Activated CD8-positive, alpha-beta memory T cell treated with anti-CD3 and anti-CD28 coated beads for 1 hour (primary cell): ENCODE measurements at places on chromosomes 13 and 19.

GRCh38 chr13:103255587-103256301 is 189.5 kb upstream of the SLC10A2 start:
- DNase-seq: no peak

DNA sequence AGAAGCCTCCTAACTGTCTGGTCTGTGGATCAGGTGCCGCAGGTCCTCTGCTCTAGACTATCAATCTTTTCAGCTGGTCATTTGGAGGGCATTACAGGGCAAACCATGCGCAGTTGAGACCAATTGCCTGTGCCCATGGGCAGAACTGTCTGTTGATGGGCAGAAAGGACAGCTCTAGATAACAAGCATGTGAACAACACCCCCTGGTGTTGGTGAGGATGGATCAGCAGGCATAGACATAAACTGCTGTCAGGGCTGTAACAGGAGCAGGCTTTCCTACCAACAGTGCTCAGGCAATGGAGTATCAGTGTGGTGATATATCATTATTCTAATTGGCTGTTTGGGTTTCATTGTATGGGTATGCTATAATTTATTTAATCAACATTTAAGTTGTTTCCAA is 104.7 kb upstream of the KL start:
- DNase-seq: no peak

DNA sequence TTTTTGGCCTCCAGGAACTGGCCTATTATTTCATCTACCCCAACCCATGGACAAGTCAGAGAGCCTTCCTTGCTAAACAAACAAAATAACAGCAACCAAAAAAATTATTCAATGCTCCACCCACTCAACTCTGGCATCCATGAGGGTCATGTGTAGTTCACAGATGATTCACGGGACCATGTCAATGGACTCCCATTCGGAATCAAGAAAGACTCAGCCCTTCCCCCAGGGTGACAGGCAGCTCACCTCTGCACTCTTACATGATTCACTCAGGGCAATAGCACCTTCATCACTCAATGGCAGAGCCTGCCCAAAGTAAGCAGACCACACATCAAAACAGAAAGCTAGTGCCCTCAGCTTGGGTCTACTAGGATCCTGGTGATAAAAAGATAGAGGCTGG is 14.3 kb upstream of the SCEL start:
- no peak for DNase-seq

GRCh38 chr13:98413796-98414195 is 163.1 kb downstream of the STK24 start:
- DNase-seq: no peak

GRCh38 chr13:99422586-99423220 is 78.6 kb upstream of the TM9SF2 start:
- DNase-seq: no peak

DNA sequence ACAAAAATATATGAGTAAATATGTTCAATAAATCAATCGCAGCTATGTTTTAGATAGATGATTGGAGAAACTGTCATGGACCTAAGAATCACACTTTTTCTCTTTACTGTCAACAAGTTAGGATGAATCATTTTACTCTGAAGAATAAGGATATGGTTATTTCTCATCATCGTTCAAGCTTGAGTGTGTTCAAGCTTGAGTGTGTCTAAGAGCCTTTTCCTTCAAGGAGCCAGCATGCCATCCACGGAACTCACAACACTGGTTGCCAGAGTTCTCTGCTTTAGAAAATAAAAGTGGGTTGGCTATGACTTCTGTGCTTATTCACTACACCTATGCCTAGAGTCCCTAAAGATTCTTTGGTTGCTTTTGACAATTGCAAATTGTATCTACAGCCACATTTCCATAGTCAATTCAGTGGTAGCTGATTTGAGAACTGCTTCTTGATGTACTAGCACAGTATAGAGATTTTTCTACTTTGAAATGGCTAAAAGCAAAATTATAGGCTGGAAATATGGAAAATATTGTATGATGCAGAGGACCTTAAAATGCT is 58.1 kb upstream of the SCEL start:
- no peak for DNase-seq
